ENCODE measurements at places on chromosomes 7 and 10.

- no peak for DNase-seq
Measured at GRCh38 chr7:29196191-29196590, 1.6 kb downstream of the CHN2 start.

DNA sequence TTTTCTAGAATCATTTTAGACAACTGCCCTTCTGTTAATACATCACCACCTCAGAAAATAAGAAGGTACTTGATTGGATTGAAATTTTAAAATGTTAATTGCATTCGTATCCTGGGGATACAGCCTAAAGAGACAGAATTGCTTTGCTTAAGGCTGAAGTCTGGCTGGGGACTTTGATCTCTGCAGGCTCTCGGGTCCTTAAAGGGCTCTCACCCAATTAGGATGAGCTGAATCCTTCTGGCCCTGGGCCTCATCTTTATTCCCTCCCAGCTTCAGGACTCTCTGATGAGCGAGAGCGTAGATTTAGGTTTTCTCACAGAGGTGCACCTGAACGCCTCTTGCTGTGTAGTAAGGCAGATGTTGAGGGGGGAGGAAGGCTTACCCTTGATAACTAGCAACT, 475.3 kb upstream of the C7orf33 start:
- DNase-seq, result no peak

DNA sequence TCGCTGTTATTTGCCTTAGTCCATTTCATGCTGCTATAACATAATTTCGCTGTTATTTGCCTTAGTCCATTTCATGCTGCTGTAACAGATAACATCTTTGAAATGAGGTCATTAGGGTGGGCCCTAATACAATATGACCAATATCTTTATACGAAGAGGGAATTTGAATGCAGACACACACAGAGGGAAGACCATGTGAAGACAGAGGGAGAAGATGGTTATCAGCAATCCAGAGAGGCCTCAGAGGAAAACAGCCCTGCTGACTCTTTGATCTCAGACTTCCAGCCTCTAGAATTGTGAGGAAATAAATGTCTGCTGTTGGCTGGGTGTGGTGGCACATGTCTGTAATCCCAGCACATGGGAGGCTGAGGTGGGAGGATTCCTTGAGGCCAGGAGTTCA, 404.9 kb downstream of the TYW1 start:
- no peak for DNase-seq

GRCh38 chr7:12827219-12827821, 139.9 kb downstream of the ARL4A start:
- DNase-seq, result no peak

- DNase-seq, result no peak
Measured at GRCh38 chr7:45987521-45988290, 66.6 kb upstream of the IGFBP3 start.

DNA sequence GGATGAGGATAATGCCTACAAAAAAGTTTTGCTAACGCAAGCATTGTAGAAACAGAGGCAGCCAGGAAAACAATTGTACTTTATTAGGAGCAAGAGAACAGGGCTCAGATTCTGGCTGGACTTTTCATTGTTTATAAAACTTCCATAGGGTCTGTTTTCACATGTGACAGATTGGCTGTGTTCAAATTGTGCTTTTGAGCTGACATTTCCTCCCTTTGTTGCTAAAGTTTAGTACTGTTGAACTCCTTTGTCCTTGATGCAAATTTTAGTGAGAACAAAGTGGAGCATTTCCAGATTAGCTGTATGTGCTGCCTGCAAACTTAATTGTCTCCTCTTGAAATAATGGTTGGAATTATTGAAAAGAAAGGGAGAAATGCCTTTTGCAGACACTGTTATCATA, 221.0 kb upstream of the FZD1 start:
- no peak for DNase-seq

DNA sequence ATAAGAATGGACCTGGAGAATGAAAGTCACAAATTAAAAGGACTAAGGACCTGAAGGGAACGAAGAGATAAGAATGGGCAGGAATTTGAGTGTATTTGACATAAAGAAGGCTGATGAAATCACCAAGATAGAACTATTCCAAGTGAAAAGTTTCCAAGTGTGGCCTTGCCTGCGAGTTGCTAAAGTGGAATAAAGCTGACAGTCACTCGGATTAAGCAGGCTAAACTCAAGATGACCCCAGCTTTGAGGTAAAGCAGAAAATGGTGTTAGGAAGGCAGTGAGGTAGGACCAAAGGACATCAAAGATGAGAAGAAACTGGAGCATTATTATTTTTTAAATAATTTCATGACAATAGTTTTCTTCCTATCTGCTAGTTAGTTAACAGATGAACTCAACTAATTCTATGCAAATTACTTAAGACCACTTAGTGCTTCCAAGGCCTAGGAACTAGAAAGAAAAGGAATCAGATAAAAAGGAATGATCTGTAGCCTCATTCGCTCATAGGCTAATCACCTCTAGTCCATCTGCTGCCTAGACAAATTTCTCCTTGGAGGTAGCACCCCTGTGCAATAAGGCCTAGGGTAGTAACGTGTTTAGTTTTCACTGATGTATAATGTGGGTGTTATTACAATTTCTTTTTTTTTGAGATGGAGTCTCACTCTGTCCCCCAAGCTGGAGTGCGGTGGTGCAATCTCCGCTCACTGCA, 34.5 kb downstream of the EZH2 start:
- DNase-seq, result no peak

GRCh38 chr7:116429986-116430619, 69.4 kb upstream of the CAV2 start:
- DNase-seq, result no peak

GRCh38 chr7:156820445-156821063, 72.4 kb downstream of the LMBR1 start:
- DNase-seq, result no peak

GRCh38 chr7:4833176-4833575, 28.7 kb downstream of the PAPOLB start:
- DNase-seq, result no peak

DNA sequence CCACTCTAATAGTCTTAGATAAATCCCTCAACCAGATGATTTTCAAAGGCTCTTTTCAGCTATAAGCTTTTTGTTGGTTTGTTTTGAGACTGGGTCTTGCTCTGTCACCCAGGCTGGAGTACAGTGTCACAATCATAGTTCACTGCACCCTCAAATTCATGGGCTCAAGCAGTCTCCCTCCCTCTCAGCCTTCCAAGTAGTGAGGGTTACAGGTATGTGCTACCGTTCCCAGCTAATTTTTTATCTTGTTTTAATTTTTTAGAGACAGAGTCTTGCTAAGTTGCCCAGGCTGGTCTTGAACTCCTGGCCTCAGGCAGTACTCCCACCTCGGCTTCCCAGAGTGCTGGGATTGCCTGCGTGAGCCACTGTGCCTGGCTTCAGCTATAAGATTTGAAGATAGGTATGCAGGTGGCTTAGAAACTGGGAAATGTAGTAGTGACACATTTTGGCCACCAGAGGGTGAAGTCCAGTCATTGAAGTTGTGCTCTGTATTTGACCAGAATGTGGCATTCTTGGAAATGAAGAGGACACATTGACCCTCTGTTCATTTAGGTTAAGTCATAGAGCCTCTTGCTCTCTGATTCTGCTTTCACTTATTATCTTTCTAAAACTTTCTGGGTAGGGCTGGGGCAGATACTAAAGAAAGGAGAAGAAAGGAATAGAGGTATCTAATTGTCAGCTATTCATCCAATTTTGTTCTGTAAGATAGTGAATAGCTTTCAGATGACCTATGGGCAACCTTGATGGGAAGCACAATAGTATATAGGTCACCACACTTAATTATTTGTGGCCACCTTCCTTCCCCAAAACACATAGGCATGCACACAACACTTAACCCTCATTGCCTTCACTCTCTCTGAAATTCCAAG, 36.0 kb downstream of the R3HCC1L start:
- DNase-seq, result peak; percentile 38

DNA sequence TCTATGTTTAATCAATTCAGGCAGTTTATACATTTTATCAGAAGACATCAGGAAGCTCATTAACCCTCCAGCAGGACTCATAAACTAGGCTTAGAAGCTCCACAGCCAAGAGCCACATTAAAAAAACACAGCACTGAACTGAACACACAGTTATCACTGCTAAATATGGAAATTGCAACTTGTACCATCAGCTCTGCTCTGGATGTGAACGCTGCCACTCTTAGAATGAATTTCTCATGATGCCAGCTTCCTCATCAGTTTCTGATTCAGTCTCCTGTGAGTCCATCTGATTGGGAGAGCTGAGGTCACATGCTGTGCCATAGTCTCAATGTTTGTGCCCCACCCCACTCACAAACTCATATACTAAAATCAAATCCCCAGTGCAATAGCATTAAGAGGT, 17.1 kb upstream of the ING3 start:
- no peak for DNase-seq

DNA sequence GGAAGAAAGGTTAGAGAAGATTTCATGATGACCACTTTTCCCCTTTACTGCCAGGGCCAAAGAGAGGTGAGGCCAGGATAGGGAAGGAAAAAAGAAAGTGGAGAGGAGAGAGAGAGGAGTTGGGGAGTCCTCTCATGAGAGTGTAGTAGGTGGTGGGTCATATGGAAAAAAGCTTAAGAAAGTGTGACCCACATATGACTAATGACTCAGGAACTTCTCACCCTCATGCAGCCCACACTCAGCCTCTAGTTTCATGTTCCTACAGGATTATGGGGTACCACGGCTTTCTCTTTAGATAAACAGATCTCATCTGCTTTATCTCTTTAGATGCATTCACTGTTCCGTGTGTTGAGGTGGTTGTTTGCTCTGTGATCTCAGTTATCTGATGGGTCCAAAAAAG, 462.5 kb upstream of the IGFBP3 start:
- DNase-seq, result no peak

- no peak for DNase-seq
Measured at GRCh38 chr7:15558756-15559155, 3.1 kb downstream of the AGMO start.

- DNase-seq, result no peak
Measured at GRCh38 chr10:103120546-103120945, 72.5 kb downstream of the NT5C2 start.

GRCh38 chr10:110389255-110389654, 84.5 kb upstream of the SMNDC1 start:
- DNase-seq, result no peak

DNA sequence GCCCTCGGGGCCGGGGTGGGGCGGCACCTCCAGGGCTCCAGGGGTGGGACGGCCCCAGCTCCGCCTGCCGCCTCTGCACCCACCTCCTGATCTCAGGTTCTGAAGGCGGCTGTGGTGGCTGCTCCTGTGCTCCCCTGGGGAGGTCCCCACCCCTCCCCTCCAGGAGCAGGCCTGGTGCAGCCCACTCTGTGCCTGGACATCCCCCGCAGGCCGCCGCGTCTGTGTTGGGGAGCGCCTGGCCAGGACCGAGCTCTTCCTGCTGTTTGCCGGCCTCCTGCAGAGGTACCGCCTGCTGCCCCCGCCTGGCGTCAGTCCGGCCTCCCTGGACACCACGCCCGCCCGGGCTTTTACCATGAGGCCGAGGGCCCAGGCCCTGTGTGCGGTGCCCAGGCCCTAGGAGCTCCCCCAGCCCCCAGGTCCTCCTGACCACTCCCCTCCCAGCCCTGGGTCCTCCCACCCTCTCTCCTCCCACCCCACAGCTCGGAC, 5.5 kb downstream of the CYP2W1 start:
- peak; percentile 38 for DNase-seq

GRCh38 chr7:5502721-5503243, 79.1 kb upstream of the TNRC18 start:
- no peak for DNase-seq

Data from transverse colon (tissue), 4 donors.